ENCODE measurements at places on chromosomes 3 and 15.
A peak's percentile ranks its signal among the peaks of the same experiment; 100 is the strongest.

- no peak for DNase-seq
These were observed 56.0 kb downstream of the KAT2B start for GRCh38 chr3:20096135-20096685.

- peak; percentile 49 for DNase-seq
These were observed 57.6 kb upstream of the BCL6 start for GRCh38 chr3:187802928-187803259.

- peak; percentile 23 for DNase-seq
These were observed 1.4 kb downstream of the CD200R1 start for GRCh38 chr3:112973325-112974177.

DNA sequence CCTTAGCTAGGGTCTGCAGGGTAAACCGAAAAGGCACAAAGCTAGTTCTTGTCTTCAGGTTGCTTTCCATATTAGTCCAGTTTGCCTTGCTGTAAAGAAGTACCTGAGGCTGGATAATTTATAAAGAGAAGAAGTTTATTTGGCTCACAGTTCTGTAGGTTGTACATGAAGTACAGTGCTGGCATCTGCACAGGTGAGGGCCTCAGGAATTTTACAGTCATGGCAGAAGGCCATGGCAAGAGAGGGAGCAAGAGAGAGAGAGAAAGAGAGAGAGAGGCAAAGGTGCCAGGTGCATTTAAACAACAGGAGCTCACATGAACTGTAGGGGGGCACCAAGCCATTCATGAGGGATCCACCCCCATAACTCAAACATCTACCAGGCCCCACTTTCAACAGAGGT is 26.9 kb downstream of the TRIM42 start:
- DNase-seq, result no peak

- no peak for DNase-seq
These were observed 110.9 kb downstream of the EDEM1 start for GRCh38 chr3:5298453-5298852.

Data from activated T-helper 1 cell treated with anti-CD3 and anti-CD28 coated beads, Interleukin-2, amount 50 U/mL, for 16 hours (primary cell).